ENCODE measurements at places on chromosomes 4 and X.
A peak's percentile ranks its signal among the peaks of the same experiment; 100 is the strongest.

DNA sequence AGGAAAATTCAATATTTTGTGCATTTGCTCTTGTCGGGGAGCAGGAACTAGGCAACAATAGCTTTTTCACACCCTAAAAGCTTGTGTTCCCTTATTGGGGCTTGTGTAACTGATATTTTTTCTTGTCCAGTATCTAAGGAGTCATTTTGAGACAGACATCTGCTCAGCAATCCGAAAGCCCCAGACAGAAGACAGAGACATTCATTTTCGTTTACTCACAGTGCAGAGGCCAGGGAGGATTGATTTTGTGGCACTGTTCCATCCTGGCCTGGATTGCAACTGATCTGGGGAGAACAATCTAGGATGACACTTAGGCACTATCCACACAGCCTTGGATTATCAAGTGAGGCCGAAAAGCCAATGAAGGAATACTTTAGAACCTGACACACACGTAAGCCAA lies 27.4 kb upstream of the PLAC1 start:
- no peak for DNase-seq

GRCh38 chrX:151754047-151754429 lies 19.5 kb downstream of the CNGA2 start:
- DNase-seq: no peak

GRCh38 chr4:22897520-22898108 lies 204.9 kb downstream of the GBA3 start:
- no peak for DNase-seq

DNA sequence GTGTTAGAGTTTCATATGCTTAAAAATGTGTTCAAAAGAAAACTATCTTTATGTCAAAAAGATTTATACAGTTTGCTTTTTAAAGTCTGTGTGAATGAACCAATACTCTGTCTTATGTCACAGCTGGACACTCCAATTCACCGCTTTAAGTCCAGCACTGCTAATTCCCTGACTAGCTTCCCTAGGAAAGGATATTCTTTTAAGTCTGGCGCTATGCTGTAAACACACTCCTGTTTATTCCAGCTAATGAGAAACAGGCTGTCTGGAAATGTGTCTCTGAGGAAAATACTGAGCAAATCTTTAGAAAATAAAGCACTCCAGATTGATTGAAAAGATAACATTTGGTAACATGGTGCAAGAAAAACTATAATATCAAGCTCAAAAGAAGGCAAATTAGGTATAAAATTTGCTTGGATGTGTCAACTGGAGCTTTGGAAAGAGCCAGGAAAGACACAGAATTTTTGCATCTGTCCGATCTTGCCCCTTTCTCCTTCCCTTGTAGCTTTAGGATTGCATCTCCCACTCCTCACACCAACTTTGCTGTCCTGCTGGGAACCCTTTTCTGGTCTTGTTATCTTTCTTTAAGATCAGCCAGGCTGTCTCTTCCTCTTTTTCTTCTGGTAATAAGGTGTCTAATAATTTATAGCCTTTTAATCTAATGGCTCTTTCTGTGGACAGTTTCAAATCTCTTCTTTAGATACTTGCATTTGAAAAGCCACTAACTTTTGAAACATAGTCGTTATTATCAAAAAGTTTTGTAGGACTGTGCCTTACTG lies 40.9 kb upstream of the VEGFC start:
- DNase-seq: no peak

- DNase-seq: no peak
Observed at GRCh38 chr4:94976371-94977011, 218.7 kb downstream of the BMPR1B start.

GRCh38 chr4:26723216-26723615 lies 137.4 kb upstream of the STIM2 start:
- no peak for DNase-seq

DNA sequence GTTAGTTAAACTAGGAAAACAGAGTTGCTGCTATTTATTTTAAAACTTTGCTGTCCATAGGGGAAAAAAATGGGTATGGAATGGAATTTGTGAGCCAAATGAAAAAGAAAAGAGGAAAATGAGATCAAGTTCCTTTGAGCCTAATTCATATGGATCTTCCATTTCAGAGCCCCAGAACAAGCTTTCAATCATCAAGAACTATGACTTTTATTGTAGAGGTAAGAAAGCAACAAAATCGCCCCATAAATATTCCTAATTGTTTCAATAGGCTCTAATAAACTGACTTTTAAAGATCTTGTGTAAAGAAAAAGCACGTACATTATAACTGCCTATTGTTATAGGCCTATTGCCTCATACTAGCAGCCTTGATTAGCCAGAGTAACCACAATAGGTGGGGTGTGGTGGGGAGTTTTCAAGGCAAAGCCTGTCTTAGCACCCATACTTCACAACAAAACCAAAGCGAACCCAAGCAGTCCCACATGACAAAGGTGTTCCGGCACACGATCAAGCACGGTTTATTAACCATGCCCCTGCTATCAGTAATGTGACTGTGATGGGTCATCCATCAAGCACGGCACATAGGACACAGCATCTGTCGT lies 44.4 kb downstream of the RBM47 start:
- no peak for DNase-seq

DNA sequence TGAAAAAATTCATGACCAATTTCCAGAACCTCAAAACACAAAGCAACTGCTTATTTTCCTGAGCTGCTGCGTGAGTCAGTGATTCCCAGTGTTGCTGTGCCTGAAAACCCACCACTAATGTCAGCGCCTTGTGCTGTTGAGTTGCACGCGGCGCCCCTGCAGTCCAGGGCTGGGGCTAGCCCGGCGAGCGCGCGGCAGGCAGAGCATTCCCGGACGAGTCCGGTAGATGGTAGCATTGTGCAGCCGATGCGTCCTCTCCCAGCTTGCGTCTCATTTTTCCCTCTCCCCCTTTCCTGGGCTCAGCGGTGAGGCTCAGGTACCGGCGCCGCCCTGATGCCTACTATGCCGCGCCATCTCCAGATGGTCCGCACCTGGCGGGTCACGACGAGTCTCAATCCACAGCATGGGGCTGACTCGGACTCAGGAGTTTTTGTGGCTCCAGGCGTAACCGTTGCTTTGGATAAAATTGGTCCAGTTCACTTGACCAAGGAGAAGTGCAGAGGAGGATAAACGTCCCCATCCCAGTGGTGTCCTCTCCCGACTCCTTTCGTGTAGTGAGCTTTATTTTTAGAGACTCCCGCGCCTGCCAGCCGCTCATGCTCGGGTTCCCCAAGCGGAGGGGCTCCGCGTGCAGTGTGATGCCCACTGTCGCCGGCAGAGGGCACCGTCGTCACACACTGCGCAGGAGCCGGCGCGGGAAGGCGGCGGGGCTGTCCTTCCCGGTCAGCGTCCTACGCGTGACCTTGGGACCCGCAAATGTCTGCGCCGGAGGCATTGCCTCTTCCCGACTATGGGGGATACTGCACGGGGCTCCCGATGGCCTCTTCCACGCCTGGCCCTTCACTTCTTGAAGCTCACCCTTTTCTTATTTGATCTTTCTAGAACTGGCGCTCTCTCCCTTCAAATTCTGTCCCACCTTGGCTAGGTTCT lies 53.6 kb upstream of the IGFBP7 start:
- DNase-seq: peak; percentile 71

DNA sequence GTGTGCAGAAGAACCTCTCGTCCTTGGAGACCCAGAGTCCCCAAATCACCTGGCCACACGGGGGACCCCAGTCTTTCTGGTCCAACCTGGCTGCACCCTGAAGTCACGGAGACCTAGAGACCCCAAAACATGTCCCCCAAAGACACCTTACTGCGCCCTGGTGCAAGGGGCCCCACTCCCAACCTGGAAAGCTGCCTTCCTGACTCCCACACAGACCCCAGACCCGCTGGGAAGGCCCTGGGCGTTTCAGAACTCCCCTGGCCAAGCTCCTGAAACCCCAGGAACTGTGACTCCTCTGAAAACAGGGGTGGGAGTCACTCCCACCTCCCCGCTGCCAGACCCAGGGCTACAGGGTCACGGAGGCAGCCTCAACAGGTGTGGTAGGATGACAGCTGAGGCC lies 12.7 kb upstream of the SHOX start:
- DNase-seq: no peak

- DNase-seq: no peak
Observed at GRCh38 chrX:3124031-3124430, 82.8 kb downstream of the ARSF start.

DNA sequence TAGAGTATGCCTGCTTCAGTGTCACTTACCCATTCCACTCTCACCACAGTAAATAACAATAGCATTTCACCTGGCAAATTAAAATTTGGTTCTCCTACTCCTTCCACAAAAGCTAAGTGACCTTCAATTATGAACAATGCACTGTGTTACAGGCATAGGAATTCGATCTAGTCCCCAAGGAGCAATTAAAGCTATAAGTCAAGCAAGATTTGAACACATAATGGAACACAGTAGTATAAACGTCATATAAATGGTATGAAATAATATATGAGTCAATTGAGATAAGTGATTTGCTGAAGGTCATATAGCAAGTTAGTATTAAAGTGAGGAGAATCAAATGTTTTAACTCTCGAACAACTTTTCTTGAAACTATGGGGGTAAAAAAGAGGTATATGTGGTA lies 65.8 kb downstream of the ARAP2 start:
- no peak for DNase-seq

- DNase-seq: no peak
Observed at GRCh38 chr4:139799615-139800014, 134.0 kb downstream of the MGST2 start.

DNA sequence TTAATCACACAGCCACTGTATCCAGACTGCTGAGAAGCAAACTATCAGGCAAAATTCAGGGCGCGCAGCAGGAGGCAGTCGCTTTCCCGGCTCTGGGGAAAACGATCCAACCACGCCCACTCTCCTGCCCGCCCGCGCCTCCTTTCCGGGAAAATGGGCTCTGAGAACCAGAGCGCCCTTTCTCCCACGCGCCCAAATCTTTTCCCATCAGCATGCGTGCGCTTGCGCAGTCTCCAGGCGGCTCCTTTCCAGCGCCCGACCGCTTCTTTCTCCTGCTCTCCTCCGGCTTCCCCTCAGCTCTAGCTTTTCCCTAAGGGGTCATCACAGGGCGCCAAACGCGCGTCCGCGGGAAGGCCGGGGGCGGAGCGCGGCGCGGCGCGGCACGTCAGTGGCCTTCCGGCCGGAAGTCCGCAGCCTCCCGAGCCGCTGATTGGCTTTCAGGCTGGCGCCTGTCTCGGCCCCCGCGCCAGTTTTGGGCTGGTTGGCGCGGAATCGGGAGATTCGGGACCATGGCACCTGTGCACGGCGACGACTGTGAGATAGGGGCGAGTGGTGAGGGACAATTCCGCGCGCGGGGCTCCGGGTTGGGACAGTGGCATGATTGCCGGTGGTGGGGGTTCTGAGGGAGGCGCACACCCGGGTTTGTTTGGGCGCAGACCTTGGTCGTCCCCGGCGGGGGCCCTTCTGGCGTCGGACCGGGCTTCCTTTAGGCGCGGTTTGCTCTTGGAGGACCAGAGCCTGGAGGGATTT lies at the start of gene POLA1:
Gene POLA1, plus strand, starts transcription at position 466 of the 750 bp plus-strand sequence. Its CDS starts 44 bp downstream, at position 510.
- peak; percentile 28 for DNase-seq

DNA sequence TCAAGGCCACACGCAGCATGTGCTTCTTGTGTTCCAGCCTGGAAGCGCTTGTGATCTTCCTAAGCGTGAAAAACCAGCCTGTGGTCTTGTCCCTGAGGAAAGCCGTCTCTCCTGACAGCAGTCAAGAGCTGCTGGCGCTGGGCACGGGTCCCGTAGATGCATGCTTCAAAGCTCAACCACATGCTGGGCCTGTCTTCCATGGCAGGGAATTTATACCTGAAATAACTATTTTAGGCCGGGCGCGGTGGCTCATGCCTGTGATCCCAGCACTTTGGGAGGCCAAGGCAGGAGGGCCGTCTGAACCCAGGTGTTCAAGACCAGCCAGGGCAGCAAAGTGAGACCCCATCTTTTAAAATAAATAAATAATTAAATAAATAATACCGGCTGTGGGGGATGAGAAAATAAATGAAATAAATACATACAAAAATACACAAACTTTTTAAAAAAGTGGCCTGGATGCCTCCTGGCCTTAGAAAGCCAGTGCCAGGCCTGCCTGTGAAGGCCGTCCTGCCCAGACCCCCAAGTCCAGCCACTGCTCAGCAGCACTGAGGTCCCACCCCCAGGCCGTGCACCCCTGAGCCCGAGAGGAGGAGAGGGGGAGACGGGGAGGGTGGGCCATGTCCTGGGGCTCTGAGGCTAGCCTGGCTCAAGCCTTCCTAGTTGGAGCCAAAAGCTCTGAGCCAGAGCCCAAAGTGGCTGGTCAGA lies 10.4 kb downstream of the LRPAP1 start:
- DNase-seq: no peak

- no peak for DNase-seq
Observed at GRCh38 chrX:118062817-118063615, 53.6 kb downstream of the KLHL13 start.

- DNase-seq: peak; percentile 19
Observed at GRCh38 chrX:55057675-55058249, 17.1 kb upstream of the PAGE2B start.

GRCh38 chr4:95085124-95085833 lies 327.5 kb downstream of the BMPR1B start:
- no peak for DNase-seq

DNA sequence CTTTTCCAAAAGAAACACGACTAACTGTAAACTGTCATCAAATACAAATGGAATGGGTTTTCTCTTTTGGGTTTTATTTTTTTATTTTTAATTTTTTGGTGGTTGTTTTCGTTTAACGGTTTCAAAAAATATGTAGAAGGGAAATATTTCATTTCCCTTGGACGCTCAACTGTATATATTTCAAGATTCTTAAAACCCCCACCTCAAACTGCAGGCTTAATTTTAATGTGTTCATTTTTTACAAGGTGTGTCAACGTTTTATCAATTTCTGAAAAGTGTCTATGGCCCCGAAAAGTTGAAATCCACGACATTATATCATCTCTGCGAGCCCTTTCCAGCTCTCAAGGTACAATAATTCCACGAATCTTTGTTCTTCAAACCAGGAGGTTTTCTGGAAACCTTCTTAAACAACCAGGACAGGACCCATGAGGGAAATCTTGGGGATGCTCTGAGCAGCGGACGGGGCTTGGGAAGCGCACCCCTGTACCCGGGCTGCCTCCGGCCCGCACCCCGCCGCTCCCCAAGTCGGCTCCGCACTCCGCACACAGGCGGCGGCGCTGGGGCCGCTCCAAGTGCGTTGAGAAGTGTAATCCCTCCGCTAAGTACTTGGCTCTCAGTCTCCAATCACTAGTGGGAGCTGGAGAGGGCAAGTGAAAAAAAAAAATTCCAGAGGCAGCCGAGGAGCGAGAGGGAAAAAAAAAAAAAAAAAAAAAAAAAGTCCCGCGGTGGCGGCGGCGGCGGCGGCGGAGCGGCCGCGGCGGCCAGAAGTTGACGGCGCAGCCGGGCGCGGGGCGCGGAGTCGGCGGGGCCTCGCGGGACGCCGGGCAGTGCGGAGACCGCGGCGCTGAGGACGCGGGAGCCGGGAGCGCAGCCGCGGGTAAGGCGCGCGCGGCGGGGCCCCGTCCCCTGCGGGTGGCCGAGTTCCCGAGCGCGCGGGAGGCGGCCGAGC lies at the start of gene BMPR1B:
Gene BMPR1B, plus strand, starts transcription at position 764 of the 949 bp plus-strand sequence. CDS start 346,470 bp downstream, outside the sequence.
- no peak for DNase-seq

DNA sequence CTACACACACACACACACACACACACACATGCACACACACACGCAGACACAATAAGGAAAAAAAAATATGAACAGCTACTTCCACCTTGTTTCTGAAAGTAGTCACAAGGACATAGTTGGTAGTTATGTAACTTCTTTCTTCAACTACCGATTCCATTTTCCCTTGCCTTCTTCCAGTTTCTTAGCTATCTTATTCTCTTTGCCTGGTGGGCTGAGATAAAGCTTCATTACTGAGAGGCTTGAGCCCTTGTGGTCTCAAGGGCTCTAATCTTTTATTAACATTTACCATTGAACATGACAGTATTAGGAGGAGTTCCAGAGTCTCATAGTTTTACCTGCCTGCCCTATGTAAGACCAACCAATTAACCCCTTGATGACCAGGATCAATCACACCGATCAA lies 8.9 kb upstream of the SMIM10 start:
- no peak for DNase-seq

GRCh38 chr4:114922592-114922933 lies 190.9 kb downstream of the NDST4 start:
- no peak for DNase-seq
